ENCODE measurements at places on chromosomes 11 and 22. TPM values are rescaled to one million over a fixed set of nuclear protein-coding genes. Genes with fewer than 3 reads are reported as not detected.
A peak's percentile ranks its signal among the peaks of the same experiment; 100 is the strongest.

Gene HSD17B12
- total RNA-seq, result 102 TPM

DNA sequence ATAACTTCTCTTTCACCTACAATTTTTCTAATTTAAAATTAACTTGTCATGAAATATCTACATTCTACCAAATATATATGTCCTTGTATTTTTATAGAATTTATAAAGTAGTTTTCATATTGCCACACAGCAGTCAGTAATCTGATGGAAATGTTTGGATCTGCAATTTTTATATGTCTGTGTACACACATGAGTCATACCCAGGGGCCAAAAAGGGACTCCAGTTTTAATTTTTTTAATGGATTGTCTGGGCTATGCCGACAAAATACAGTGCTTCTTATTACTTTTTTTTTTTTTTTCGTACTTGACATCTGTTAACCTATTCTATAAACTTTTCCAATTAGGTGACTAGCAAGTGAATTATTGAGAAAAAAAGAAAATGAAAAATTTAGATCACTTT, 6.3 kb downstream of the GUCY1A2 start:
- no peak for DNase-seq

GRCh38 chr11:16792426-16792825, 54.0 kb downstream of the C11orf58 start:
- no peak for DNase-seq

- DNase-seq, result peak; percentile 32
Measured at GRCh38 chr11:117999354-117999993, 13.3 kb downstream of the IL10RA start.

- no peak for DNase-seq
Measured at GRCh38 chr22:20624161-20624616, 116.8 kb downstream of the MED15 start.

DNA sequence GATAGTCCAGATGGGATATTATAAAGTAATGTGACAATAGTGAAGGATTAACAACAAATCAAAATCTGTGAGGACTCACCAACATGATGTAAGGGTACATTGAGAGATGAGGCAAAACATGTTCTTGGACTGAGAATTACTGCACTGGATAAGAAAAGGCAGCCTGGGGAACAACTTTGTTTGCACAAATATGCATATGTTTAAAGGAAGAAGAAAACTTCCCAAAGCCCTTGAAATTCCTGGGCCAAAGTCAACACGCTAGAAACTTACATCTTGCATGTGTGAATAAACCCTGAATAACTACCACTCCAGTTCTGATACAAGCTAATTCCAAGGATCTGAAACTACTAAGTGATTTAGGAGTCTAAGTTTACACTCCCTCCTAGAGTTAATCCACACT, 1.1 kb downstream of the OR52A5 start:
- DNase-seq, result no peak

GRCh38 chr22:23685205-23685784, 5.5 kb upstream of the RGL4 start:
- DNase-seq, result no peak

GRCh38 chr11:75276686-75277085, 36.1 kb downstream of the TPBGL start:
- peak; percentile 20 for DNase-seq

Data from ureter (tissue), 1 donor.